H7 (cell line): ENCODE measurements at places on chromosomes 2 and 18.

GRCh38 chr2:39666491-39667101, 879 bp downstream of the TMEM178A start:
- DNase-seq = peak; percentile 38

DNA sequence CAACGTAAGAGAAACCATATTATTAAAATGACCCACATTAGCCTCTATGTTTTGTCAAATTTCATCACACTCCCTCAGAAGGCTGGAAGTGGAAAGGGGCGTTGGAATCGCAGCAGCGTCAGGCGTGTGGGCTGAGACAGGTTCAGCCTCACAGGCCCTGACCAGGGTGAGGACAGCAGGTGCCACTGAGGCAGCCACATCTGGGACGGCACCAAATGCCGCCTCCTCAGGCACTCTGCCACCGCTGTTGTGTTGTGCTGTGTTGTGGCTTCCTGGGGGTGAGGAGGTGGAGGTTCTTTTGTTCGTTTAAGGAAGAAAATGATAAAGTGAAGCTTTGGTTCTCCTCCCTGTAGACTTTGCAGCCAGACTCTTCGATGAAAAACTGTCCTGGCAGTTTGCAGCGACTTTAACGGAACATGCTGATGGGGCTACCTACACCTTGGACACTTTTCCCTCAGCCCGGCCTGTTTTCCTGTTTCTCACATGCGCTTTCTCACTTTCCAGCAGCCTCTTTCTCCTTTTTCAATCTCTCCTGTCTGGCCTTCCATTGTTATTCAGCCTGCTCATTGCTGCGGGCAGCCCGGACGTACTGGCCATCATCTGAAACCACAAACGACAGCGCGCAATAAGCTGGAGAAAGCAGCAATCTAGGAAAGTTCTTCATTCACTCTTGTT, 44.9 kb upstream of the SALL3 start:
- no peak for DNase-seq

DNA sequence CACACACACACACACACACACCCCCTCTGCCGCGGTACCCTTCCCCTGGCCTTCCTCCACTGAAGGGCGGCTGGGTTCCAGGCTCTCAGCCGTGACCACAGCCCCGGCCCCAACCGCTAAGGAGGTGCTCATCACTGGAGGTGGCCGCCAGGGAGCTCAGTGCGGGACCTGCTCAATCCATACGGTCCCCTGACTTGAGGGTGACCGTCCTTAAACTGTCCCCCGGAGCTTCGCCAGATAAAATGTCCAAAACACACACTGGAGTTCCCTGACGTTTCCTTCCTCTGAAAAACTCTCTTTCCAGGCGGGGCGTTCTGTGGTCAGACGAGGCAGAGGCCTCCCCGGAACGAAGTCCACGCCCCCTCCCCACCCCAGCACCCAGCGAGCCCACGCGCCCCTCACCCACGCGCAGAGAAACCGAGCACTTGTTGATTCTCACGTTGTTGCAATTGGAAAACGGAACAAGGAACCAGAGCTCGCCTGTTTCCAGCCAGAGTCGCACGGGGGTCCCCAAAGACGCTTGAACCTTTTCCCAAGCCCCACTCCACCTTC, 1.4 kb downstream of the MBP start:
- DNase-seq = peak; percentile 61

DNA sequence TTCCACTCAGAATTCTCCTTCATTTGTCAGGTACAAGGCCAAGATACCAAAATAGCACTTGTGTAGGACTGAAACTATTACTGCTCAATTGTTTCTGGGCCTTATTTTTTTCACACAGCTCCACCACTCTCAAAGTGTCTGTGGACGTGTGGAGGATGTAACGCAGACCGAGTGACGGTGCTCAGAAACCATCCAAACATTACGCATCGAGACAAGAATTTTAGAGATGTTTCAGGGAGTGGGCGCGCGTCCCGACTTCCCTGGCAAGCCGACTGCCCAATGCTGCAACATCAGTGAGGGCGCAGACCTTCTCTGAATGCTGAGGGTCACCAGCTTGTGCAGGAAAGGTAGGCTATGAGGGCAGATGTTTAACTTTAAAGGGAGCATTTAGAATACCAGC, 108.4 kb downstream of the GATA6 start:
- no peak for DNase-seq

- DNase-seq = no peak
Measured at GRCh38 chr18:69934601-69935265, 12.9 kb downstream of the CD226 start.

GRCh38 chr2:168239281-168239680, 8.1 kb downstream of the STK39 start:
- DNase-seq = no peak
